Muscle of back (tissue), 13 donors: ENCODE measurements at places on chromosomes 1 and 21.

DNA sequence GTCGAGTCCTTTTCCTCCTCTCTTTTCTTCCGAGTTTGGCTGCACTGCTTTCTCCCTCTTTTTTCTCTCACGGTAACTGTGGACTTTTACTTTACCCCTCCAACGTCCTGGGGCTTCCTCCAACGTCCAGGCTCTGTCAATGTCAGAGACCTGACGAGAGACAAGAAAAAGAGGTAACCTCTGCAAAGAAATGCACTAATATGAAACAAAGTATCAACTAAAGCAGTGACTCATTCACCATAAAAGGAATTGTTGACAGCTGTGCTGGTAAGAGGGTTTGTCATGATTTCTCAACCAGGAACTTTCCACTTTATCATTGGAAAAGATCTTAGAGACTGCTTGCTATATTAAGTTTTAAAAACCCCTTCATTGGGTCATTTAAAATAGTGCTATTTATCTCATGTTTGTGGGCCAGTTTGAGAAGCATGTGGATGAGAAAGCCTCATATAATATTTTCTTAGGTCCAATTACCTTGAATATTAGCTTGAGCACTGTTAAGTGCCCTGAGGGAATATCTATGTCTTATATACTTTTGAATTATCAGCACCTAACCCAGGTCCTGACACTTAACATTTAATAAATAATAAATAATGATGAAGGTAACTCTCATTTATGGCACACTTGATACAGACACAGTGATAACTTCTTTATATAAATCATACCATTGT lies at the start of gene GBP2:
Gene GBP2 (minus strand): TSS at position 202 of the 668 bp plus-strand sequence. CDS start 4,148 bp downstream, outside the sequence.
- peak; percentile 51 for DNase-seq

DNA sequence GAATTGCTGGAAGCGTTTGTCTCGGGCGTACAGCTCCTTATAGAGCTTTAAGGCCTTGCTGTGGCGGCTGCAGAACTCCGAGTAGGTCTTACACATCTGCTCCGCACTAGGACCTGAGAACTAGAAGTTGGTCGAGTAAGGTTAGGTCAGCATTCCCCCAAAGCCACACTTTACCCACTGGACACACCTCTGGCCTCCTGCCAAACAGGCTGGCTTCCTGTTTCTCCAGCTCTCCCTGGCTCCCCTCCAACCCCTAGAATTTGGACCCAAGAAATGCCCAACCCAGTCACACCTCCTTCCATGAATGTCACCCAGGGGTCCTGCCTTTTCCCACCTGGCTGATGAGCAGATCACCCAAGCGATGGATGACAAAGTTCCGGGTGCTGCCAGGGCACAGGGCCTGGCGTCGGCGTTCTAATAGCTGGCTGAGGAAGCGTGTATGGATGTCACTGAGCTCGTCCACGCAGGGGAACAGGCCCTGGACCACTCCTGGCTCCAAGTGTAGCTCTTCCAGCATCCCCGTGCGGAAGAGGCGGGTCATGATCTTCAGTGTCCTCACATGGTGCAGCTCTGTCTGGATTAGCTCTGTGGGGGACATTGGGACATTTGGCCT lies 15.6 kb downstream of the ARHGEF2 start:
- no peak for DNase-seq

DNA sequence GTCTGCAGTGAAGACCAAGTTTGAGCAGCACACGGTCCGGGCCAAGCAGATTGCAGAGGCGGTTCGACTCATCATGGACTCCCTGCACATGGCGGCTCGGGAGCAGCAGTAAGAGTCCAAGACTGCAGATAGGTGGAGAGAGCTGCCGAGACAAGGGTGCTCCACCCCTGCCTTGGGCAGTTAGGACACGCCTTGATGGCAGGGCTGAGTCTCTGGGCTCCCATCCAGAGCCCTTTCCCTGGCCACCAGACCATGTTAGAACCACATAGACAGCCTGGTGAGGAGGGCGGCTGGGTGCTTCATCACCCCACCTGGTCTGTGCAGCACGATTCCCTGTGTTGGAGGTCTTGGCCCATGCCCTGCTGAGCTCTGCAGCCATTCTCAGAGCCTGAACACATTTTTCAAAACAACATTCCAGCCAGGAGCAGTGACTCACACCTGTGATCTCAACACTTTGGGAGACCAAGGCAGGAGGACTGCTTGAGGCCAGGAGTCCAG lies 17.3 kb upstream of the MIIP start:
- no peak for DNase-seq

- DNase-seq = no peak
These were observed 21.3 kb downstream of the UBASH3A start for GRCh38 chr21:42424914-42425541.

DNA sequence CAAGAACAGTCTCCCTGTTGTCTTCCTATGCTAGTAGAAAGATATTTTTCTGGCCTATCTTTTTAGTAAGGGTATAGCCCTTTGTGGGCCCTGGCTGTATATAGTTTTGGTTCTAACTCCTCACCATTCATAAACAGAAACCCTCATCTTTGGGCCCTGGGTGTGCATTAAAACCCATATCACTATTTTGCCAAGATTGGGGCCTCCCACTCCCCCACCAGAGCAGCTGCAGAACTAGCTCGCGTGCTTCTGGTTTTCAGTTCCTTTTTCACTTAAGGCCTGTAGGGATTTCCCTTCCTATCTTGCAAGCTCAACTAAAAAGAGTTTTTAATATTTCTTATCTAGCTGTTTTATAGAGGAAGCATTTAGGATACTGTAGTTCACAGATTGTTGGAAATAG lies 106.4 kb downstream of the RGL1 start:
- peak; percentile 76 for DNase-seq

DNA sequence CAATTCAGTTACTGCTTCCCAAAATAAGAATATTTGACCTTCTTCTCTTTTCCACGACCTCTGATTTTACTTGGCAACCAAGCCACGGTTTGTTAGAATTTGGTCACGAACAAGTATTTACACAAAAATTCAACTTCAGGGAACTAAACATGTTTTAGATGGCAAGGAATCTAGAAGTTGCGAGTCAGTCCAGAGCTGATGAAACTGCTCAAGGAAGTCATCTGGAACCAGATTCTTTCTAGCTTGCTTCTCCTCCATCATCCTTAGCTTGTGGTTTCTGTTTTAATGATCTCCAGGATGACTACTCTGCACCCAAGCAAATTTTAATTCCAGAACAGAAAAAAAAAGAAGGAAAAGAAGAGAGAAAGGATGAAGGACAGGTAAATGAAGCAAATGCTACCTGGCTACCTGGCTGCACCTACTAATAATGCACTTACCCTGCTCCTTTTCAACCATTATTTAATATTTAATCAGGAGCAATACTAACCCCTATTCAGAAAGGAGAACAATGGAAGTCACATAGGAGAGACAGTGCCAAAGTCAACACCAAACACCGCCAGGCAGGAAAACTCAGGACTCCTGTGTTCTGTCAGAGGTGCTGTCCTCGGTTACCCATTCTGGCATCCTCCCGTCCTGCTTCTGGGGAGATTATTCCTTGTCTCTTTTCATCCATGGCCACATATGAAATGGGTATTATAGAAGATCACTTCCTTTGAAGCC lies 54.2 kb upstream of the RGS7 start:
- DNase-seq = no peak

- DNase-seq = no peak
These were observed 73.7 kb downstream of the PRDM16 start for GRCh38 chr1:3142751-3143150.

- no peak for DNase-seq
These were observed 25.2 kb downstream of the CA6 start for GRCh38 chr1:8970870-8971337.

- DNase-seq = no peak
These were observed 56.5 kb upstream of the ZNF326 start for GRCh38 chr1:89938171-89939055.

DNA sequence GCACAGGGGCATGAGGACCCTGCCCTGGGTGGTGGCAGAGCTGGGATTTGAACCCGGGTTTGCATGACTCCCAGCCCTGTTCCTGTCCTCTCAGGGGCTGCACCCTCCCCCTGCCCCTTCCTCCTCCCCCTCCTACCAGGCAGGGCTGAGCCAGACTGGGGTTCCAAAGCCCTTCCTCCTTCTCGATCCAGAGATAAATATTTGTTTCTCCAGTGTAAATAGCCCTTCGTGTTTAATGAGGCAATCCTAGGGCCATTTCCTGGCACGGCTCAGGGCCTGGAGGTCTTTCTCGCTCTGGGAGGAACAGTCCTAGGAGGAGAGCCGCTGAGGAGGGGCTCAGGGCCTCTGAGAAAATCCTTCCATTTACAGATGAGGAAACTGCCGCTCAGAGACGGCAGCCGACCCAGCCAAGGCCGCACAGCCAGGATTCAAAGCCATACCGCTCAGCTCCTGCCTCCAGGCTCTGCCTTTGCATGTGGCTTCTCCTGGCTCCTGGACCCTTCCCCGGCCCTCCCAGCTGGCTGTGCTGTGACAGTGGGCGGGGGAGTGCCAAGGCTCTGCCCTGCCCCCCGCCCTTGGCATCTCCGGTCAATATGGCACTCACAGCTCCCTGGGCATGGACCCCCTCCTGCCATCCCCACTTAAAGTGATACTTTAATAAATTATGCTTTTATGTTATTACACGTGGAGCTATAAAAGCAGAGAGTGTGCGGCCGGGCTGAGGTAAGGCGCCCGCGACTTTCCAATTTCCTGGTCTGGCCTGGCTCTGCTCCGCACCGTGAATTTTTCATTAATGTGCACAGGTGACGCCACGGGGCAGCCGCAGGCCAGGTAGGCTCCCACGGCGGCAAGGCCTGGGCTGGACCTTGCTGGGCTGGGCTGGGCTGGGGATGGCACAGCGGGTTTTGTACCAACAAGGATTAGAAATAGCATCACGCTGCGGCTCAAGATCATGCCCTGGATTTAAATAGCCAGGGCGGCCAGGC lies 114.7 kb upstream of the WNT4 start:
- DNase-seq = no peak

DNA sequence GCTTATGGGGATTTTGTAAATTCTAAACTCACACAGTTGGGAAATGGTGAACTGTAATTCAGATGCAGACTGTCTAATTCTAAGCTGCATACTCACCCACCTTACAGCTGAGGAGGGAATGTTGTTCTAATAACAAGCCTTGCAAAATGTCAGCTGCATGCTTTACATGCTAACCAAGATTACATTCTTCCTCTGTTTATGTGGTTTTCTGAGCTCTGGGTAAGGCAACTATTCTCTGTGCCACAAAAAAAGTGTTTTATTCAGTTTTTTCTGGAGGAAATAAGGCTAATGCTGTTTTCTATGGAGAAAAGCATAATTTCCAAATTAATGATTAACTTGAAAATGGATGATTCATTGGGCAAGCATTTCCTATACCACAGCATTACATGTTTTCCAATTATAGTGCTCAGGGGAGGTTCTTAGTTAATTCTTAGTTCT lies 64.9 kb downstream of the RGS13 start:
- DNase-seq = no peak

DNA sequence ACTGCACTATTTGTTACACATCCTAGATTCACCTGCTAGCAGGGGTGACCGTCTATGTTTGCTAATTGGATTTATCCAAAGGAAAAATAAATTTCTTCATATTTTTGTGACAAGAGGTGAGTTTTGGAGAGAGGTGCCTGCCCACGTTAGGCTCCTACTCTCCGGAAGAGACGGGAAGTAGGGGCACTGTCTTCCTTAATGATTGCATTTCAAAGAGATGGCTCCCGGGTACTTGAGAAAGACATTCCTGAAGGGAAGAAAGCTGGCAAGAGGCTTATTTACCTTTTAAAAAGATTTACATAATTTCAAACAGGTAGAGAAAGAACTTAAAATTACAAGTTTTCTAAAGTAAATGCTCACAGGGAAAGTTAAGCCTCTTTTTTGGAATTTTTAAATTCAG lies 18.7 kb upstream of the IL19 start:
- DNase-seq = no peak

- no peak for DNase-seq
These were observed 41.0 kb downstream of the ITPKB start for GRCh38 chr1:226697929-226698544.

DNA sequence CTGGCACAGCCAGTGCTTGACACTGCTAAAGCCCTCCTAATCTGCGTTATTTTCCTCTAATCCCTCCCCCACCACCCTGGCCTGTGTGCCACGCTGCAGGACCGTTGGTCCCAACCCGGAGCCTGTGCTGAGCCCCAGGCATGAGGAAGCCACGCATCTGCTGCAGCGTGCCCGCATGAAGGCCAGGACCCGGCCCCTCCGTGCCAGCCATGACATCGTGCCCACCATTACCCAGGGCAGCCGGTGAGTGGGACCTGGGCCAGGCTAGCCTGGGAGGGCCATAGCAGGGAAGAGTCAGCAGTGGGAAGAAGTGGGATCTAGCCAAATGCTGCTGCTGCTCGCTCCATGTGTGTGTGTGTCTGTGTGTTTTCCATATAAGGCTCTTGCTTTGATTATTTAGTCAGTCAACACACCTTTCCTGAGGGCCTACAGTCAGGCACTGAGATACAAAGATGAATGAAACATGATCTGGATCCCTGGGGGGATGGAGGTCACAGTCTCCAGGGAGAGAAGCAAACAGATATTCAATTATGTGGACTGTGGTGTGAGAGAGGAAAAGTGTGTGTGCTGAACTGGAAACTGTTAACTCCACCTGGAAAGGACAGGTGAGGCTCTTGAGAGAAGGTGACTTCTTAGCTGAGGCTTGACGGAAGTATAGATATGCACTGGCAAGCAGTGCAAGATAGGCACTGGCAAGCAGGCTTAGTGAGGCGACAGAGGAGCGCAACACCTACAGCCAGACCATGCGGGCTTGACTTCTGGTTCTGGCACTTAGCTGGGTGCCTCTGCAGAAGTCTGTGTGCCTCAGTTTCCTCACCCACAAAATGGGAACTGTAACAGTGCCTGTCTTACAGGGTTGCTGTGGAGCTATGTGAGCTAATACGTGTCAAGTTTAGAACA lies 15.9 kb downstream of the KIAA1614 start:
- peak; percentile 35 for DNase-seq

GRCh38 chr1:202304375-202304774 lies 37.4 kb downstream of the UBE2T start:
- DNase-seq = peak; percentile 59

GRCh38 chr1:101257500-101258325 lies 20.9 kb downstream of the S1PR1 start:
- DNase-seq = no peak

DNA sequence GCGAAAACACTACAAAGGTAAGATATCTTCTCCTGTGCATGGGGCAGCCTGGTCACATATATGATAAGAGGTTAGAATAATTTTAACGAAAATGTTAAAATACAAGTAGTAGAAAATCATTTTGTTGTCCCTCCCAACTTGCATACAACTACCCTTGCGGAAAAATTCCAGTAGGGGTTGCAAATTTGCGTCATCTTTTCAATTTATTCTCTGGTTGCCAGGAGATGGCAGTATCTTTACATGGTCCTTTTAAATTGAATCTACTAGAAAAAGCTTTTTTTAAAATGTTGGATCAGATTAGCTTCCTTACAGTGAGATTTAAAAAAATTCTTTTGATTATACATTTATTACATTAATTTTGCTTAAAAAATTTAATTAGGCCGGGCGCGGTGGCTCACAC lies 10.9 kb downstream of the S100PBP start:
- DNase-seq = peak; percentile 61

- DNase-seq = no peak
These were observed 429.6 kb downstream of the HLX start for GRCh38 chr1:221308534-221309511.

- DNase-seq = peak; percentile 19
These were observed 117.4 kb downstream of the NGF start for GRCh38 chr1:115220340-115221270.

GRCh38 chr1:211685823-211686222 lies 10.4 kb upstream of the NEK2 start:
- DNase-seq = no peak
